ENCODE measurements at places on chromosomes 3 and 15.

DNA sequence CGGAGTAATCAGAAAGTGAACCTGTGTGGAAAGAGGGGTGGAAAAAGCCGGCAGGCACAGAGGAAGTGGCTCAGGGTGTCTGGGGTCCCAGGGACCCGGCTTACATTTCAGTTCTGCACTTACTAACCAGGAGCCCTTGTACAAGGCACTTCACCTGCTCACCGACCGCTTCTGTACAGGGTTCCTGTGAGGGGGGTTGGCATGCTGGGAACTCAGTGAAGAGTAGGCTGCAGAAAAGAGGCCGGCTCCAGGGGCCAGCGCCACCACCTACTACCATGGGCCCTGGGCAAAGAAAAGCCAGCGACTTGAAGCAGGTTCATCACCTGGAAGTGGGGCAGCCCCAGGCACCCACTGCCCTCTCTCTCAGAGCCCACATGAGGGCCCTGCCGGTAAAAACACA, 6.2 kb downstream of the STIMATE start:
- DNase-seq: no peak

- DNase-seq: no peak
Measured at GRCh38 chr3:72275331-72275751, 490.4 kb upstream of the PROK2 start.

DNA sequence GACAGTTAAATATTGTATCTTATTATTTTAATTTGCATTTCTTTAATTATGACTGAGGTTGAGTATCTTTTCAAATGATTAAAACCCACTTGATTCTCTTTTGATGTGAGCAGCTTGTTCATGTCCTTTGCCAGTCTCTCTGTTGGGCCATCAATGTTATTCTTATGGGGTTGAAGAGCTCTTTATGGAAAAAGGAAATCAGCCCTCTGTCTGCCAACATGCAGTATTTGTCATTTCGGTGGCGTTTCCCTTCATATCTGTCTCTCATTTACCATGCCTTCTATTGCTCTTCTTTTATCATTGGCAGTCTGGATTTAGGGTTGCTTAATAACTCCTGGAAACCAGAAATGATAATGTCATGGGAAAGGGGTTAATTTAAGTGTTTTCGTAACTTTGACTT, 340.7 kb upstream of the DNAJC19 start:
- DNase-seq: no peak

DNA sequence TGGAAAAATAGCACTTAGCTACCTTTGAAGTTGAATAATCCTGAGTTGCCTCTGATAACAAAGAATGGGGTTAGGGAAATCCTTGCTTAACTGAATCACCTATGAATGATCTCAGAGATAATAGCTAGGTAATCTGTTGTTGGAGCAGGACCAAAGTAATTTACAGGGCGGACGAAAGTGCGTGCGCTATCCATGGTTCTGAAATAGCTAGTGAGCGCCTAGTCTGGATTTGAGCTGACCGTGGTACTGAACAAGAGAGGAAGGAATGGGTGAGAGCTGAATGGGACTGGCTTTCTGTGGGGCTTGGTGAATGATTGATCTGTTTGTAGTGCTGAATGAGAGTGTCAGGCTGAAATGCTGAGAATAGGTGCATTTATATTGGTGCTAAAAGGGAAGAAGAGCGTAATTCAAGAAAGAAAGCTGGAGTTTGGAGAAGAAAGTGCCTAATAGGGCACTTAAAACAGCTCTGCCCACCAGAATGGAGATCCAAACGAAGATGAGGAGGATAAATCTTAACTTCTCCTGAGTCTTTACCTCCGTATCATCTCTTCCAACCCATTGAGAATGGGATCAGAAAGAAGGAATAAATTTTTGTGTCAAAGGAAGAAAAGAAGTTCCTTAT, 10.1 kb downstream of the SCN10A start:
- DNase-seq: no peak

GRCh38 chr15:90837094-90837493, 31.3 kb upstream of the FURIN start:
- no peak for DNase-seq

GRCh38 chr15:70702584-70702983, 60.8 kb downstream of the UACA start:
- DNase-seq: no peak

DNA sequence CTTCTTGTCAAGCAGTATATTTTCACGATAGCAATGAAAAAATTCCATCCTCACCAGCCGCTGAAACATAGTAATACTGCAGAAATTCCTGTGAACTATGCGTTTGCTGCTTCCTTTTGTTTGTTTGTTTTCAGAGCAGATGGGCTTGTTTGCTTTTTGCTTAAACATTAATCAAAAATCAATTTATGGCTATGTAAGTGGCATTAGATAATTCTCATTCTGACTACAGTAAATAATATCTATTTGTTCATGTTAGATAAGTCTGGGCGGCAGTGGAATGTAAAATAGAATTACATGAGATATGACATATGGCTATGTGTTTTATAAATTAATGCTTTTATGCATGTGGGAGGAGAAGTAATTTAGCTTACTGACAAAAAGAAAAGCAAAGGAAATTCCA, 163.7 kb downstream of the PGPEP1L start:
- DNase-seq: no peak

DNA sequence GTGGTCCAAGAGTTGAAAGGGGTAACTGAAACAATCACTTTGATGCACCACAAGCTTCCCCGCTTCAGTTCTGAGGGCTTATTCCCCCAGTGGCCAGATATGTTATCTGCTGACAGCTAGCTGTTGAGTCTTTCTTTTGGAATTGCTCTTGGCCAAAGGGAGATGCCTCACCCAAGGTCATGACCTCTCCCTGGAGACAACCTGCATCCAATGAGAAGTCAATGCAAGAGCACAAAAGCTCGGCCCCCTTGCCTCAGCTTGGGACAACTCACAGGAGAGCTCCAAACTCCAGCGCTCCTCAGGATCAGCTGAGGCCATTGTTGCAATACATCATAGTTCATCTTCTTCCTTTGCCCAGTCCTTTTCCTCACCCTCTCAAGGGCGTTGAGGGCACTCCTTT, 31.0 kb upstream of the THBS1 start:
- no peak for DNase-seq

- DNase-seq: no peak
Measured at GRCh38 chr3:28973609-28974008, 307.3 kb upstream of the RBMS3 start.

GRCh38 chr15:80950291-80951078, 39.1 kb downstream of the MESD start:
- DNase-seq: no peak

DNA sequence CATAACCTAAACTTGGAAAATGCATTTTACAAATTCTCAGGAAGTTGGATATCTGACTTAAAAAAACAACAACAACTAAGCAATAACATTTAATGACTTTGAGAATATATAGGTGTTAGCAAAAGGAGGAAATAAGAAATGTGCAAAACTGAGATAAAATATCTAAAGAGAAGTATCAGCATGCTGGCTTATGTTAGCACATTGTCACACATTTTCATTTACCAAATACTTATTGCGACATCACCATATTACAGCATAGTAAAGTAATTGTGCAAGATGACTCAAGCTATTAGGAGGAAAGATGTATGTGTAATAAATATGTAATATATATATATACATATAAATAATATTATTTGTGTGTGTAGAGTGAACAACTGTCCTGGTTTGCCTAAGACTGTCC, 9.2 kb downstream of the PTX3 start:
- DNase-seq: no peak

DNA sequence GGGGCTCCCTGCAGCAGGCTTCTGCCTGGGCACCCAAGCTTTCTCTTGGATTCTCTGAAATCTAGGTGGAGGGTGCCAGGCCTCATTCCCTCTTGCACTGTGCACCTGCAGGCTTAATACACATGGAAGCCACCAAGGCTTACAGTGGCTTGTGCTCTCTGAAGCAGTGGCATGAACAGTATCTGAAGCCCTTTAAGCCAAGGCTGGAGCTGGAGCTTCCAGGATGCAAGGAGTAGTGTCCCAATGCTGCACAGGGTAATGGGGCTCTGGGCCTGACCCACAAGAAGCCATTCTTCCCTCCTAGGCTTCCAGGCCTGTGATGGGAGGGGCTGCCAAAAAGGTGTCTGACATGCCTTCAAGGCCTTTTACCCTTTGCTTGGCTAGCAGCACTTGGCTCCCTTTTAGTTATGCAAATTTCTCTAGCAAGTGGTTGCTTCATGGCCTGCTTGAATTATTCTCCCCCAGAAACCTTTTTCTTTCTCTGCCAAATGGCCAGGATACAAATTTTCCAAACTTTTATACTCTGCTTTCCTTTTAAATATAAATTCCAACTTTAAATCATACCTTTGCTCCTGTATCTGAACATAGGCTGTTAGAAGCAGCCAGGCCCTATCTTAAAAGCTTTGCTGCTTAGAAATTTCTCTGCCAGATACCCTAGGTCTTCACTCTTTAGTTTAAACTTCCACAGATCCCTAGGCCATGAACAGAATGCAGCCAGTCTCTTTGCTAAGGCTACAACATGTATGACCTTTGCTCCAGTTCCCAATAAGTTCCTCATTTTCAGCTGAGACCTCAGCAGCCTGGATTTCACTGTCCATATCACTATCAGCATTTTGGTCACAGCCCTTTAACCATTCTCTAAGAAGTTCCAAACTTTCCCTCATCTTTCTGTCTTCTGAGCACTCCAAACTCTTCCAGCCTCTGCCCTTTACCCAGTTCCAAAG, 201.1 kb upstream of the LRRFIP2 start:
- no peak for DNase-seq

- DNase-seq: no peak
Measured at GRCh38 chr15:45307230-45307924, 55.3 kb downstream of the SLC28A2 start.

GRCh38 chr3:175606650-175607318, 747.6 kb downstream of the NAALADL2 start:
- no peak for DNase-seq

- no peak for DNase-seq
Measured at GRCh38 chr3:138434276-138434874, at the start of gene ESYT3. Gene ESYT3, plus strand, starts transcription at chr3:138434616. Its CDS starts 183 bp downstream, at chr3:138434799.

DNA sequence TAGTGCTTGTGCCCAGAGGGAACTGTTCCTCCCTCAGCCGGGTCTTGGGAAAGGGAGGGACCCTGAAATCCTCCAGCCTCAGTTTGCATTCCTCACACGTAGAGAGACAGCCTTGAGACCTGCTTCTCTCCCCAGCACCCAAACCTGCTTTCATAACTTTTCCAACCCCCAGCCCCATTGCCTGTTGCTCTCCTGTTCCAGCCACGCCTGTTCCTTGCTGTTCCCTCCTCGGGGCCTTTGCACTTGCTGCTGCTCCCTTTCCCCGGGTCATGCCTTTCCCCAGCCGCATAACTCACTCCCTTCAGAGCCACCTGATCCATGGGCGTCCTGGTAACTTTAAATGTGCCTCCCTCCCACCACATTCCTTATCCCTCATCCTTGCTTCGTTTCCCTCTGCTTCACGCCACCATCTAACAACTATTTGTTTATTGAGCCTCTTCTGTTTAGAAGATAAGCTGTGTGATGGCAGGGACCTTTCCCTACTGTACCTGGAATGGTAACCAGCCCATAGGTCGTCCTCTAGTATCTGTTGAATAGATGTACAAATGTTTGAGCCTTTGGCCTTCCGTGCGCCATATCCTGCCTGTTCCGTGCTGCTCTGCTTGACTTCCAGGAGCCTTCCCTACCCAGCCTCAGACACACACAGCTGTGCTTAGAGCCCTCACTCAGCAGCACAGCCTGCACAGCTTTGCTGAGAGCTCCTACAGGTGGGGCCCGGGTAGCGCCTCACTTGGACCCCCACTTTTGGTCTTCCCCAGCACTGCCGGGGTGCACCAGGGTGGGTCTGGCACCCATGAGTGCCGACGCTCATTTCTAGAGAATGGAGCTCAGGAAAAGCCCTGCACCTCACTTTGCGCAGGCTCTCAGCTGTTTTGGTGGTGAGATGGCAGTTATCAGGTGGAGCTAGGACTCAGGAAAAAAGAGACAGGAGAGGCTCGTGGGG, 60.2 kb downstream of the SCN5A start:
- DNase-seq: no peak

GRCh38 chr15:87733541-87733941, 523.0 kb downstream of the NTRK3 start:
- no peak for DNase-seq

DNA sequence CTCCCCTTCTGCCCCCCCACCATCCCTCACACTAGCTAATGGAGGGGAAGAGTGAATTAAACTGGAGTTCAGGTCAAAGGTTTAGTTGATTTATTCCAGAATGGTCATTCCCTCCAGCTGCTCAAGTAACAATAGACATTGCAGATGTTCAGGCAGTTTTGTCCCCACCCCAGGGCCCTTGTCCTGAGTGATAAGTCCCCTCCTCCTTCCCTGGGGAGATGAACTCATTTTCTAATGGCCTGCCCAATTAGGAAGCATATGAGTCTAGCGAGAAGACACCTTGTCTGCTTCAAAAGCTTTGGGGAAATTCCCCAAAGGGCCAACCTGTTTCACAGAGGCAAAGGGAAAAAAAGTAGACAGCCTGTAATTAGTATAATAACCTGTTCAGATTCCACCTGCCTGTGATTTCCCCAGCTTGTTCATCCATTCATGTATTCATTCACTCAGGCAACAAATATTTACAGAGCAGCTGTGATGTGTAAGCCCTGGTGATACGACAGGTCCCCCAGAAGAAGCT, 165.3 kb downstream of the SHQ1 start:
- DNase-seq: no peak

- no peak for DNase-seq
Measured at GRCh38 chr3:149581248-149581647, 76.6 kb downstream of the WWTR1 start.

DNA sequence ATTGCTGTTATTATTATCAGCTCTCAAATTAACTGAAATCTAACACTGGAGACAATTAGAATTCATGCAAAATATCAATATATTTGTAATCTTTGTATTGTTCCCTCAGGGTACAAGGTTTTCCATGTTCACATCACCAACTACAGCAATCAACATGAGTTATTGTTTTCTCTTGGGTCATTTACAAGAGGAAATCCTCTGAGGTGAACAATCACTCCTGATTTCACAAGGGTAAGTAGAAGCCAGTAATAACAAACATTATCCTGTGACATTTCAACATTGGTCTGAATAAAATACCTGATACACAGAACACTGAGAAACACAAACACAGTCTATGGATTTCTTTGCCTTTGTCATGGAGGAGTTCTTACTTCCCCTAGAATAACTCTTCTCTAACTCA, 174.0 kb downstream of the SUCNR1 start:
- DNase-seq: no peak

DNA sequence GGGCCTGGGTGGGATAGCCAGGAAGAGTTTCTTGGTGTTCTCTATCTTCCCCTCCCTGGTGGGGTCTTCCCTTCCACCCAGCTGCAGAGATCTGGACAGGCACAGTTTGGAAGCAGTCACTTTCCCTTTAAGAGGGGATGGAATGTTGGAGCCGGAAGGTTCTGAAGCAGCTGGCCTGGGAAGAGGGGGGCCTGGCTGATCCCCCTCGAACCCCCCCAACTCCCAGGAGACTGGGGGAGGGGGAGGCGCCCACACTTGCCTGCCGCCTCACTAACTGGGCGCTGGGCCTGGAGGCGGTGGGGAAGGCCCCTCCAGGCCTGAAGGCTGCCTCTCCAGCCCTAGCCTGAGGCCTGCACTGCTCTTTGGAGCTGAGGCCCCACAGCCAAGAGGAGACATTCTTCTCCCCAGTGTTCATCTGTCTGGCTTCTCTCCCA, 1.4 kb downstream of the DVL3 start:
- no peak for DNase-seq

GRCh38 chr15:69595009-69595791, 142.6 kb downstream of the RPLP1 start:
- no peak for DNase-seq
